ENCODE measurements at places on chromosomes 7 and 10.

DNA sequence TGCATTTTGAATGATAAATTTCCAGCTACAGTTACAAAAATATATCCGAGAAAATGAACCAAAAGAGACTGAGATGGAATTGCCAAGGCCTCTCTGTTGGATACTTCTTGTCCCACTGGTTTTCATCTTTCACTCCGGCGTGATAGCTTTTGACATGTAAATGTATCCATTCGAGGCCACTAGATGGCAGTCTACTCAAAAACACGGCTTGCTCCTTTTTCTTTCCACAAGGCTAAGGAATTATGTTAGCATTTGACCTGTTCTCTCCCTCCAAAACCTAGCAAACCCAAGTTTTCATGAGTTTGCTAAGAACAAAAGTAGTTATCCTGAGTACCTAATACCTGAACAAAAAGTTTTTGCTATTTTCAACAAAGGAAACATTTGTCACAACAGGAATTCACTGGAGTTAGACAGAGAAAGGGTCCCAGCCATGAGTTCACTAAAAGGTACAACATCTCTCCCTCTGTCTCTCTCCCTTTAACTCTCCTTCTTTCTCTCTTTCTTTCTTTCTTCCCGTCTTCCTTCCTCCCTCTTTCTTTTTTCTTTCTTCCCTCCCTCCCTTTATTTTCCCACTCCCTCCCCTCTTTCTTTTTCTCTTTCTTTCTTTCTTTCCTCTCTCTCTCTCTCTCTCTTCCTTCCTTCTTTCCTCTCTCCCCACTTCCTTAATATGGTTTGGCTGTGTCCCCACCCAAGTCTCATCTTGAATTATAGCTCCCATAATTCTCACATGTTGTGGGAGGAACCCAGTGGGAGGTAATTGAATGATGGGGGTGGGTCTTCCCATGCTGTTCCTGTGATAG, 207.9 kb upstream of the MYO3A start:
- no peaks in the 10 kb centered on the region for H3K4me1 ChIP-seq
- no peak overlapping the region for H3K27ac ChIP-seq
- DNase-seq = peak; percentile 33
- H3K27me3 ChIP-seq = no peaks in the 10 kb centered on the region

GRCh38 chr10:22319980-22320558, 830 bp upstream of the BMI1 start:
- no peak for DNase-seq
- H3K36me3 ChIP-seq = no peaks in the 10 kb centered on the region
- peaks cover 21% of the 10 kb centered on the region for H3K27me3 ChIP-seq
- H3K27ac ChIP-seq = no peak overlapping the region

DNA sequence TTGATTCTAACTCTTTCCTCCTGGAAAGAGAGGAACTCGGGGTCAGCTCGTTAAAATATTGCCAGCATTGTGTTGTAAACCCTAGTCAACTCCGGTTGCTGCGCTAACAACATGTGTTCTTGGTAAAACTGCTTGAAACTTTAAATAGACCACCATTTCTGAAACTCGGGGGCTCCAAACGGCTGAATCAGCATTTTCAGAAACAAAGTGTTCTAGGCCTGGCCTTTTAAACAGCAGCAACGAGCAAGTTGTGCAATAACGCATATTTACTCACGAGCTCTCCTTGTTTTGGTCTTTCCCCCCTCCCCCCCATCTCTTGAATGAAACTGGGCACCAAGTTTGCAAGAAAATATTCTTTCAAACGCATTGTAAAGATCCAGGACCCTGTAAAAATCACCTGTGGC, 9.2 kb upstream of the GRB10 start:
- peak; percentile 38 for DNase-seq
- peaks cover 10% of the 10 kb centered on the region for H3K4me1 ChIP-seq
- H3K4me3 ChIP-seq = peak overlapping the region; percentile 57
- H3K36me3 ChIP-seq = no peaks in the 10 kb centered on the region

GRCh38 chr7:47536661-47537611, 45.0 kb downstream of the TNS3 start:
- peak overlapping the region; percentile 11 for H3K4me3 ChIP-seq
- peak; percentile 76 for DNase-seq
- no peaks in the 10 kb centered on the region for H3K27me3 ChIP-seq
- peak overlapping the region; percentile 15 for H3K27ac ChIP-seq

GRCh38 chr7:96131525-96131924, 190.4 kb downstream of the SLC25A13 start:
- H3K36me3 ChIP-seq = no peaks in the 10 kb centered on the region
- no peaks in the 10 kb centered on the region for H3K4me1 ChIP-seq
- no peak for DNase-seq
- no peak overlapping the region for H3K4me3 ChIP-seq

DNA sequence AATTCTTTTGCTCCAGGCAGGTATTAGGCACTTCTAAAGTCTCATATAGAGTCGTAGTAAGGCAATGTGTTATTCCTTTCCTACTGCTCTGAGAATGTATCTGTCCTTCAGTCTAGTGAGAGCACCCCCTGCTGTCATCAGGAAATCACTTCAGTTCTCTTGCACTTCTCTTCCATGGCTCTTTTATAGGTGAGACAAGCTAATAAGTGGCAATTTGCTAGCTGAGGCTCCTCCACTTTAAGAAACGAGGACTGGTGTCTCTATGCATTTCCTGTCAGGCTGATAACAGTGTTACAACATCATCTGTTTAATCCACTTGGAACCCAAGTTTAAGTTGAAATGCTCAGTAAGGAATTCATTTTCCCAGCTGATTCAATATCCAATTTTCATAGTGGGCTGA, 350.6 kb downstream of the TFEC start:
- no peaks in the 10 kb centered on the region for H3K27me3 ChIP-seq
- H3K36me3 ChIP-seq = no peaks in the 10 kb centered on the region
- no peak overlapping the region for H3K27ac ChIP-seq
- no peak overlapping the region for H3K4me3 ChIP-seq

- DNase-seq = no peak
Observed at GRCh38 chr7:112362053-112362650, 88.1 kb upstream of the IFRD1 start.

DNA sequence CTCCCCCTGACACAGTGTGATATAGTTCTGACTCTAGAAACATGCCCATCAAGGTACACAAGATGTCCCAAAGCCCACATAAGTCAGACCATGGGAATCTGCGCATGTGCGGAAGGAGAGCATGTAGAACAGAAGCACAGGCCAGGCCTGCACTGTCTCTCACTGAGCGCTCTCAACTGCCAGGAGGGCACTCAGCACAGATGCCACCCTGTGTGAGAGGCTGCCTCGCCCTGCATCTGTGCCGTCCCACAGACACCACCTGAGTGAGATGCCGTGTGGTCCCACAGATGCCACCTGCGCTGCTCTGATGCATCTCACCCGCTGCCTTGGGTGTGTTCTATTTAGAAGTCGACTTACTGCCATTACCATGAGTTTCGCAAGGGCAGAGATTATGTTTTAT, 98.4 kb downstream of the VOPP1 start:
- no peak overlapping the region for H3K4me3 ChIP-seq
- peaks cover 17% of the 10 kb centered on the region for H3K36me3 ChIP-seq
- no peaks in the 10 kb centered on the region for H3K27me3 ChIP-seq
- H3K27ac ChIP-seq = no peak overlapping the region
- H3K4me1 ChIP-seq = peaks cover 30% of the 10 kb centered on the region

DNA sequence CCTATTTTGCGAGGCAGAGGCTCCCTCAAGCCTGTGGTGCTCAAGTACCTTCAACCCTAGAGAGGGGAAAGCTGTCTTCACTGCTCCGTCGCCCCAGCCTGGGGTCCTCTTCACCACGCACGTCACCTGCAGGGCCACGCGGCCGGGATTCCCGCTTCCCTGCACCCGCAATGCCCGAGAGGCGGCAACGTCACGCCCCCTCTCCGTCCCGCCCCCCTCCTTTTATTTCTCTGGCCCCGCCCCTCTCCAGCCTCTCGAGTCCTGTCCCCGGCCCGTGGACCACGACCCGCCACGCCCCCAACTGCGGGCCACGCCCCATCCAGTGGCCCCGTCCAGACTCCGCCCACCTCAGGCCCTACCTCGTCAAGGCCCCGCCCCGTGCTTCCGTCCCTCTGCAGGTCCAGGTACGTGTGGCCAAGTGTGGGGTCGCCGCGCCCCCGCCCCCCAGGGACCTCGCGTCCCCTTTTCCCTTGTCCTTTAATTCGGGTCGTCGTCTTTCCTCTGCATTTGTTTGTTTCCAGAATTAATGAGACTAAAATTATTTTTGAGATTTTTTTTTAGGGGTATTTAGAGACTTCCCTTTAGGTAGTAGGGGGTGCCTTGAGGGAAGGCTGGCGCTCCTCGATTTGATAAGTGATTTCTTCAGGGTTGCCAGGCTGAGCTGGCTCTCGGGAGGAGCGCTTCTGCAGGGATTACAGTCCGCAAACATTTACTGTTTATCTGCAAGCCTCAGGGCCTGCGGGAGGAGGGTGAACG, 69.8 kb upstream of the BAIAP2L1 start:
- no peak overlapping the region for H3K4me3 ChIP-seq
- H3K36me3 ChIP-seq = no peaks in the 10 kb centered on the region
- no peak for DNase-seq
- H3K4me1 ChIP-seq = no peaks in the 10 kb centered on the region
- no peak overlapping the region for H3K27ac ChIP-seq

DNA sequence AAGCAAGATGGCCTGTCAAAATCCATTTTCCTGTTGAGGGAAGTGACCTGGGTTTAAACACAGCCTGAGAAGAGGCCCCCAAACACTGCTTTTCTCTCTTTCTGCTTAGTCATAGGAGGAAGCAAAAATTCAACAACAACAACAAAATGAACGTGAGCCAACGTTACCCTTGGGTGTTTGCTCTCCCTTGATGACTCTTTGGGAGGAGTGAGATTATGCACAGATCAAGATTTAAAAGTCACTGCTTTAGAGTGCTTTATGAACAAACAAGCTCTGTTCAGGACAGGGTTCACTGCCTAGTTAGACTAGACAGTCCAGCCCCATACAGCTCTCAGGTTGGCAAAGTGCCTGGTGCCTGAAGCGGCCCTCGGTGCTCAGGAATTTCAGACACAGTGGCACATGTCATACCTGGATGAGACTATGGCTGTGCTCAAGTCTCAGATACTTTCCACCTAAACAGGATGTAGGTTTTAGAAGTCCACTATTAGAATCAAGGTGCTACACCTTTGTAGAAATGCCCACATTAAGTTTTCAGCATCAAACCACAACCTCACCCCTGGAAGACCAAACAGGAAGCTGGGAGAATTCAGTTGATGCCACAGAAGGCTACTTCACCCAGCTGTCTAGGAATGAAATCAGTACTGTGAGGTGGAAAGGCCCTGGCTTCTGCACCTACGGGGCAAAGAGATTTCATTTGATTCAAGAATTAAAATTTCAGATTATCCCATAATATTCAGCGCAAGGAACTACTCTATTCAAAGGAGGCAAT, 38.7 kb downstream of the DENND11 start:
- H3K36me3 ChIP-seq = peaks cover 14% of the 10 kb centered on the region
- no peak for DNase-seq
- no peaks in the 10 kb centered on the region for H3K27me3 ChIP-seq
- no peaks in the 10 kb centered on the region for H3K4me1 ChIP-seq

DNA sequence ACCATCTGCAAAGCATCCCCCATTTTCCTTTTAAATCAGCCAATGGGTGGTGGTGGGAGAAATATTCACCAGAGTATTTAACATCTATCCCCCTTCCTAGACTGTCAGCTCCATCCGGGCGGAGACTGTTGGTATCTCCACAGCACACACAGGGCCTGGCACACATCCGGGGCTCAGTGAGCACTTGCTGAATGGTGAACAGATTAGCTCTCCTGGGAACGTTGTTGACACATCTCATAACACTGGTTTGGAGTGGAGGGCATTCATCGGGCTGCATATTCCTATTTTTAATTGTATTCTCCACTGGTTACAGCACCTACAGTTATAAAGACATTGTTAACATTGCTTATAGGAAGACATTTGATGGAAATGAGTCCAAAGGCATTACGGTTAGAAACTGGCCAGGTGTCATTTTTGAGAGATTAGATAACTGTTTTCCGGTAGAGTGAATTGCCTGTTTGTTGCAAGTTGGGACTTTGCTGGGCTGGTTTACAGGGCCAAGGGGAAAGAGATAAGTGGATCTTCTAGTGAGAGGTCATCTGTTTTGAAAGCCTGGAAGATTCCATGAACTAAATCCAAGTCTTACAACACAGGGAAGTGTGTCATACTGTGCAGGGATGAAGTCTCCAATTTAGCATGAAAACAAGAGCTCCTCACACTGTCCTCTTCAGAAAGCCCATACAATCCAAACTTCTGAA, 101.8 kb downstream of the EGFR start:
- H3K36me3 ChIP-seq = peaks cover 3% of the 10 kb centered on the region
- no peak overlapping the region for H3K4me3 ChIP-seq
- peaks cover 32% of the 10 kb centered on the region for H3K4me1 ChIP-seq
- DNase-seq = peak; percentile 90
- peak overlapping the region; percentile 95 for H3K27ac ChIP-seq
- H3K27me3 ChIP-seq = no peaks in the 10 kb centered on the region

DNA sequence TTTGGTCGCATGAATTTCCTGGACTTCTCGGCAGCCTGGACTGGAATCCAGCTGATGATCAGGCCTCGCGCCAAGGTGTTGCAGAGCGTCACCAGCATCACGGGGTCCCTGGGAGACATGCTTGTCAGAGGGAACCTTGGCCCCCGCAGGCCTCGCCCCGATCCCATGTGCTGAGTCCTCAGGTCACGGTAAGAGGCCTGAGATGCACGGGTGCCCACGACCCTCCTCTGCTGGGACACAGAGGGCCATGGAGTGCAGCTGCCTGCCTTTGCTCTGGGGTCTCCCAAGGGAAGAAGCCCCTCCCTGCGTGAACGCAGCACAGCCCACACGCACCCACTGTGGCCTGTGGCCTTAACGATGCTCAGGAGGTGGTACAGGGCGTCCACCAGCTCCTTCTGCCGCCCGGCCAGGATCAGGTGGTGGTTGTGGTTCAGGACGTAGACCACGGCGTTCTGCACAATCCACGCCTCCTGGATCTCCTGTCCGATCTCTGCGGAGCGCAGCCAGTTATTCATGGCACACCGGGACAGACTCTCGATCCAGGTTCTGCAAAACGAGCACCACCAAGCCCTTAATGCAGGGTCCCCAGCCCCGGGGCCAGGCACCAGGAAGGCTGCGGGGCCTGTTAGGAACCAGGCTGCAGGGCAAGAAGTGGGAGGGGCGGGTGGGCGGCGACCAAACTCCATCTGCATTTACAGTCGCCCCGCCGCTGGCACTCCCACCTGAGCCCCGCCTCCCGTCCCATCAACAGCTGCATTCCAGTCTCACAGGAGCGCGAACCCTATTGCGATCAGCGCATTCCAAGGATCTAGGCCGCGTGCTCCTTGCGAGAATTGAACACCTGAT, 29.4 kb downstream of the CFAP46 start:
- no peaks in the 10 kb centered on the region for H3K4me1 ChIP-seq
- DNase-seq = no peak
- no peaks in the 10 kb centered on the region for H3K27me3 ChIP-seq
- H3K4me3 ChIP-seq = no peak overlapping the region
- no peaks in the 10 kb centered on the region for H3K36me3 ChIP-seq
- H3K27ac ChIP-seq = no peak overlapping the region

All from IMR-90 (cell line).